Progenitor cell of endocrine pancreas (in vitro differentiated cells): ENCODE measurements at places on chromosomes 5 and 9.

- DNase-seq, result no peak
Observed at GRCh38 chr5:119318256-119318894, 37.4 kb upstream of the TNFAIP8 start.

DNA sequence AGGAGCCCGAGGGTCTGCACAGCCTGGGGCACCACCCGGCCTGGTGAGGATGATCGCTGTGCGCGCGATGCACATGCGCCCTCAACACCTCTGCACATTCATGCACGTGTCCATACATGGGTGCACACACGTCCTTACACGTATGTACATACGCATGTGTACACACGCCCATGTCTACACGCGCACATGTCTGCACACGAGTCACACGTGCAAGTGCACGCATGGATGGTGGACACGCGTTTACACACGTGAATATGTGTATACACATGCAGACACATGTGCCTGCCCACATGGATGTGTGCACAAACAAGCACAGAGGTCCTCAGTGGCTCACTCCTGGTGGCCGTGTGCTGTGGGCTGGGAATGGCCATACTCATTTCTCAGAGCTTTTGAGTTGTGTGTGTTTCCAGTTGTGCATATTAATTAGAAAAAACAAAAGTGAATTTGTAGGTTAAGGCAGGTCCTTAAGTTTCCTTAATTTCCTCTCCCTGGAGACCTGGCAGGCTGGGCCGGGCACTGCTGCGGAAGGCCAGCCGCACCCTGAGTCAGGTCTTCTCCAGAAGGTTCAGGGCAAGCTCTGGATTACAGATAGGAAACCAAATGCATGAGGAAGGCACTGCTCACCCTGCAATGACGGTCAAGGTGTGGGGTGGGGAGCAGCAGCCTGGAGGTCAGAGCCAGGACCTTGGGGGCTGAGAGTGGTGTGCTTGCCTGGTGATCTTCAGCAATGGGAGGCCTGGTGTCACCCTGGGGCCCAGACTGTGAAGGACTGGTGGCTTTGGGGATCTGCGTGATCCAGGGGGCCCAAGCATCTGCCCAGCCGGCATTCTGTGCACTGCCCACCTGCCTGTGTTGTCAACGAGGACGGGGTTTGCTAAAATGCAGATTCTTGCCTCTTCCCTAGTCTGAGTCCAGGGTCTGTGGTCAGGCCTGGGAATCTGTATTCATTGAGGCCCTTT lies 1.3 kb upstream of the RNU6ATAC start:
- DNase-seq, result no peak

GRCh38 chr9:37575511-37575914 lies 667 bp downstream of the FBXO10 start:
- no peak for DNase-seq

- DNase-seq, result no peak
Observed at GRCh38 chr9:95506678-95507463, 9.9 kb downstream of the PTCH1 start.

DNA sequence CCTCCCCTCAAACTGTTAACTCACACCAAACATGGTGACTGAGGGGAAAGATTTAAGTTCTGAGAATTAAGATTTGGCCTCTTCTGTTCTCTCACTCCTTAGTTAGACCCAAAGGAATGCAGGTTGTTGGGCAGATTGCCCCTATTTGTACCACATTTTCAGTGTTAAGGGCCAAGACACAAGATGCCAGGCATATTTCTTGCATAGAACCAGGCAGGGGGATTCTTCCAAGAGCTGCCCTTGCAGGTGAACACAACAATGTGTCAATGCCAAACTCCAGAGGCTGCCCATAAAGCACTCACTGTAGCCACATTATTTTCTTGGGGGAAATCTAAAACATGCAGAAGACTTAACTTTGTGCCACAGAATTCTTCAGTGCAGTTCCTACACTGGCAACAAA lies 14.7 kb downstream of the MPDZ start:
- no peak for DNase-seq

DNA sequence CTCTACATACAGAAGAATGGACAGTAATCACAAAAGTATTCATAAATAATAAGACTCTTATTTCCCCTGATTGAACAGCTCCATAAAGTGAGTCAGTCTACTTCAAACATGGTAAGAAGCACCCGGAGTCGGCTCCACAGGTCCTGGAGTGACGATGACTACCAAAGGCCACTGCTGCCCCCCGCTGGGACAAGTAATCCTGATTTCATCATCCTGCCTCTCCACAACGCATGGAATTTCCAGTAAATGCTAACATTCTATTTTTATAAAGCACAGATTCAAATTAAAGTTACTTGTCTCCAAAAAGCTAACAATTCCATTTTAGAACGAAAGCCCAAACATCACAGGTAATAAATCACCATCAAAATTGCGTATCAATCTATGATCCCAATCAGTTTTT lies 16.2 kb downstream of the ATPSCKMT start:
- DNase-seq, result peak; percentile 36

GRCh38 chr5:43313854-43314457 lies 744 bp upstream of the HMGCS1 start:
- no peak for DNase-seq

GRCh38 chr9:84796404-84796803 lies 126.9 kb downstream of the NTRK2 start:
- DNase-seq, result no peak

- DNase-seq, result no peak
Observed at GRCh38 chr5:102153003-102153759, 142.9 kb downstream of the SLCO4C1 start.
